ENCODE measurements at places on chromosomes 16 and 17.
A peak's percentile ranks its signal among the peaks of the same experiment; 100 is the strongest.

GRCh38 chr16:19114359-19115147 is 789 bp downstream of the ITPRIPL2 start:
- DNase-seq: no peak

- DNase-seq: no peak
Measured at GRCh38 chr17:75872434-75873351, 5.7 kb downstream of the TRIM47 start.

DNA sequence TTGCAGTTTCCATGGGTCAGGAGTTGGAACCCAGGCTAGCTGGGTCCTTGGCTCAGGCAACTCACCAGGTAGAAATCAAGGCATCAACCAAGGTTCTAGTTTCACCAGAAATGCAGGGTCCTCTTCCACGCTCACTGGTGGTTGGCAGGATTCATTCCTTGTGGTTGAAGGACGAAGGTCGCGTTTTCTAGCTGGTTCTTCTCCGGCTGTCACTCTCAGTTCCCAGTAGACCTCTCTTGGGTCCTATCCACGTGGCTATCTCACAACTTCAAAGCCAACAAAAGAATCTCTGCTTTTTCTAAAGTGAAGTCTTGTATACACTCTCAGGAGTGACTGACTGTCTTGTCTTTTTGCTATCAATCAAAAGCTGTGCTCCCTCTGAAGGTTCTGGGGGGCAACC is 146.3 kb upstream of the NOL11 start:
- DNase-seq: no peak

DNA sequence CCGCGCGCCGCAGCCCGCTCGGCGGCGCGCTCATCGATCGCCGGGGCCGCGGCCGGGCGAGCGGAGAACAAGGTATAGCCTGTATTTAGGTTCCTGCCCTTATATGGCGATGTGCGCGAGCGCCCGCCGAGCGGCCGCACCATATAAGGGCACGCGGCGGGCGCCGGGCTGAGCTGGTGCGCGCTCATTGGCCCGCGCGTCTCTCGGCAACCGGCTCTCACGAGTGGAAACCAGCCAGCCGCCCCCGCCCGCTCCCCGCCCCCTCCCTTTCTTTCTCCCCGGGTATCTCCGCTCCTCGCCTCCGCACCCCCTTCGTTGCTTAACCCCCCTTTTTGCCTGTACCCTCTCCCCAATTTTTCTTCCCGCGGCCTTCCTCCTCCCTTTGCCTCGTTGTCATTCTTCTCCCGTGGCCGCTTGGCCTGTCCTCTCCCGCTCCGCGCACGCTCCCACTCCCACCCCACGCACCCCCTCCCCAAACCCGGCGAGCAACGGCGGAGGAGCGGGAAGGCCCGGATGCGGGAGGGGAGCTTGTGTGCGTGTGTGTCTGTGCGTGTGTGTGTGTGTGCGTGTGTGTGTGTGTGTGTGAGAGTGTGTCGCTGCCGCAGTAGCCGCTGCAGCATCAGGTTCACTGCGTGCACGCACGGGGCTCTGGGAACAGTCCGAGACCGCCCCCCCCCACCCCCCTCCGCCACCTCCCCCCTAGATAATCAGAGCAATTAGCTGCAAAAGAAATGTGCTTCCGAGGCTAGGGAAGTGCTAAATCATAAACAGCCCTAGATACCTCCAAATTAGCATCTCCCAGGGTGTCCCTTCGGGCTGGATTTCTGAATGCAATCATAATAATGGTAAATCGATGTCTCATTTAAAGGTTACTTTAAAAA is 13.5 kb upstream of the CBX8 start:
- DNase-seq: peak; percentile 85

- no peak for DNase-seq
Measured at GRCh38 chr17:63113167-63113566, 147.1 kb downstream of the TANC2 start.

GRCh38 chr17:41689497-41690299 is 1.0 kb downstream of the EIF1 start:
- DNase-seq: peak; percentile 50

DNA sequence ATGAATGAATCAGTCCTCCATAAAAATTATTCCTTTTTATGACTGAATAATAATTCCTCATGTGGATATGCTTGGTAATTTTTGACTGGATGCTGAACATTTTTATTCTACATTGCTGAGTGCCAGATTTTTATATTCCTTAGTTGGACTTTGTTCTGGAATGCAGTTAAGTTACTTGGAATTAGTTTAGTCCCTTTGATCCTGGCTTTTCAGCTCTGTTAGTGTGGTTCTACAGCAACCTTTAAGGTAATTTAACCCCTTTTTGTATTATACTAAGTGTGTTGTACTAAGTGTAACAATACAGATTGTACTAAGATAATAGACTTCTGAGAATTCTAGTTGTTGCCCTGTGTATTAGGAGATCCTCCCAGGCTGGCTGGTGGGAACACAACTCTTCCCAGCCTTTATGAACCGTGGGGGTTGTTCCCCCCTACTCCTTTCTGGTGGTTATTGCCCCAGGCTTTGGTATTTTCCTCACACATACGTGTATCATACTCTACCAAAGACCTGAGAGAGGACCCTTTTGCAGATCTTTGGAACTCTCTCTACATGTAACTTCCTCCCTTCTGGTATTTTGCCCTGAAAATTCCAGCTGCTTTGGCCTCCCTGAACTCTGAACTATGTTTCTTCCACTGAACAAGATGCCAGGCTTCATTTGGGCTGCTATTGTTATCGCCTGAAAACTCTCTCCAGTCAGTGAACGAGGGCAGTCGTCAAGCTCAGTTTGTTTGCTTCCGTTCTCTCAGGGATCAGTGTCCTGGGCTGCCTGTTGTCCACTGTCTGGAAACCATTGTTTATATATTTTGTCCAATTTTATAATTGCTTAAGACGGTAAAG is 30.5 kb downstream of the TANGO6 start:
- no peak for DNase-seq

GRCh38 chr17:81733507-81734404 is 21.7 kb downstream of the SLC25A10 start:
- DNase-seq: peak; percentile 38

- no peak for DNase-seq
Measured at GRCh38 chr16:26701243-26701886, 365.4 kb upstream of the C16orf82 start.

DNA sequence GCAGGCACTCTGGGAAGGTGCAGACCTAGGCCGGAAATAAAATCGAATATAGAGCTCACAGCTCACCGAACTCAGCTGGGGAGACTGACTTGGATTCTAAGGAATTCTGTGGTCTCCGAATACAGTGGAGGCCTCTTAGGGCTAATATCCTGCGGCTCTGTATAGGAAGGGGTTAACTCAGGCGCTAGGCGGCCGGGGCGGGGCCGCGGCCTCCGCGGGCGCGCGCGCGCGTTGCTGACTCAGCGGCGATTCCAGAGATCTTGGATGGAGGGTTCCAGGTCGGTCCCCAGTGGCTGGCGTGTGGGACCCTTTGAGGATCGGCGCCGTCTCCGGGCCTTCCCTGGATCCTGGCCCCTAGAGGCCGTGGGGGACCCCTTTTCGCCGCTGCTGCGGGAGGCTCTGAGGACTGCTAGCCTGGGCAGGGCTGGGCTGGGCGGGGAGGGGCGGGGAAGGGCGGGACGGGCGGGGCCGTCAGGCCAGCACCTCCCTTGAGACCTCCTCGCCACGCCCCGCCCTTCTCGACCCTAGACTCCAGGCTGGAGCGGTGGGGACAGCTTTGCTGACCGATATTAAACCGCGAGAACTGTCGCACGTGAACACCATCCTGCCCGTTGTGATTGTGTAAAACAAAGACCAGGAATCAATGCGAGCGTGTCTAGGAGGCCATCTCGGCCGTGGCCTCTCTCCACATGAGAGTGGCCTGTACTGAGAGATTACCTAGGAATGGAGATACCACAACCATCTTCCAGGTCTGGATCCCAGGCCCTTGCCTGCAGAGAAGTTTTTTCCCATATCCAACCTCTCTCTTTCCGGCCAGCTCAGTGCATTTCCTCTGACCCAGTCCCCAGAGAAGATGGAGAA is 1.4 kb upstream of the PLEKHH3 start:
- peak; percentile 84 for DNase-seq

GRCh38 chr17:77736199-77736585 is 222.3 kb upstream of the TNRC6C start:
- DNase-seq: no peak

- DNase-seq: no peak
Measured at GRCh38 chr17:2814481-2815341, 18.5 kb downstream of the RAP1GAP2 start.

DNA sequence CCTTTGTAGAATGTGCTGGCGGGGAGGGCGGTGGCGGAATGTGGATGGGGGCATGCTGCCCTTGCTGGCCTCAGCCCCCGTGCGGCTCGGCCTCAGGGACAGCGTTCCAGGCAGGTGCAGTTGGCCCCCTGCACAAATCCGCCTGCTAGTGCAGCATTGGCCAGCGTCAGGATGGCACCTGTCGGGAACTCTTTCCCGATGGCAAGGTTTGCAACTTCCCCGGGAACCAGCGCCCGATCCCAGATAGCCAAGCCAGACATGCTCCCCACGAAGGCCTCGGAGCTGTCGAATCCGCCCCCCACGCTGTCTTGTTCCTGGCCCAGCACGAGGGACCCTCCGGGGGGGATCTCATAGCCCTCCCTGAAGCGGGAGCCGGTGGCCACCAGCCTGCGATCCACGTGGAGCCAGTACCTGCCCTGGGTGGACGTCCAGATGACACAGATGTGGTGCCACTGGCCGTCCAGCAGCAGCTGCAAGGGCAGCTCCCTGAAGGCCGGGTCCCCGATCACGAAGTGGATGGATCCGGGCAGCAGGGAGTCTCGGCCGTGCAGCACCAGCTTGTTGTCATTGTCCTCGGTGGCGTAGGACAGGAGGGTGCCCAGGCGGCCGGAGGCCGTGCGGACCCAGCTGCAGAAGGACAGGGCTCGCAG is 2.8 kb downstream of the PTX4 start:
- DNase-seq: no peak

GRCh38 chr16:84314814-84315213 is 20.1 kb downstream of the WFDC1 start:
- DNase-seq: no peak

DNA sequence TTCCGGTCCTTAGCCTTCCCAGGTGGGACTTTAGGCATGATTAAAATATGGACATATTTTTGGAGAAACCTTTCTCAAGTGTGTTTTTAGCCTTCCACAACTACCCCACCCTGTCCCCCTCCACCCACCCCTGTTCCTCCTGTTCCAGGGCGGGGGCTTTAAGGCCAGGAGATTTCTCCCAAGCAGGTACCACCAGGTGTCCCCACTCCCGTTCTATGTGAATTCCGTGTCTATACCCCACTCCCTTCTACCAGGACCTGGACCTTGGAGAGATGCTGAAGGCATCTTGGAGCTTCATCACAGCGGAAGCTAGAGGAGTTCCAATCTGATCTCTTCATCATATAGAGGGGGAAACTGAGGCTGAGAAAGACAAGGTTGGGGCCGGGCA is 9.7 kb downstream of the CA4 start:
- DNase-seq: no peak

DNA sequence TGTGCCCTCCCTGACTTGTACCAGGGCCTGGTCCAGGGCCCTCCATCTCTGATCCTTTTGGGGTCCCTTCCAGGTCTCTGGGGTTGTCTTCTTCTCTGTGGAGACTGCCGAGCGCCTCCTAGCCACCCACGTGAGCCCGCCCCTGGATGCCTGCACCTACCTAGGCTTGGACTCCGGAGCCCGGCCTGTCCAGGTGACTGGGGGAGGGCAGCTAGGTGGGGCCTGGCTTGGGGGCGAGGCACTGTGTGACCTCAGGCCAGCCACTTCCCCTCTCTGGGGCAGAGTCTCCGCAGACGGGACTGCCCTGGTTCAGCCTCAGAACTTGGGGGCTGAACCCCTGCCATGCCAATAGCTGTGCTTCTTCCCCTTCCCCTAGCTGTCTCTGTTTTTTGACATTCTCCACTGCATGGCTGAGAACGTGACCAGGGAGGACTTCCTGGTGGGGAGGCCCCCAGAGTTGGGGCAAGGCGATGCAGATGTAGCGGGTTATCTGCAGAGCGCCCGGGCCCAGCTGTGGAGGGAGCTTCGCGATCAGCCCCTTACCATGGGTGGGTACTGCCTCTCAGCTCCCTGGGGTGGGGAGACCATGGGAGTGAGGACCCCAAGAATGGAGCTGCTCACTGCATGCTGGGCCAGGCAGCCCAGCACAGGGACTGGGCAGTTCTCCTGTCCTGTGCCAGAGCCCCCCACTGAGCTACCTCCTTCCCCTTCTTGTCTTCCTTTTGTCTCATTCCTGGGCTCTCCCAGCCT is 14.6 kb downstream of the FCSK start:
- DNase-seq: no peak

- no peak for DNase-seq
Measured at GRCh38 chr17:51034800-51035199, 85.9 kb downstream of the SPAG9 start.

DNA sequence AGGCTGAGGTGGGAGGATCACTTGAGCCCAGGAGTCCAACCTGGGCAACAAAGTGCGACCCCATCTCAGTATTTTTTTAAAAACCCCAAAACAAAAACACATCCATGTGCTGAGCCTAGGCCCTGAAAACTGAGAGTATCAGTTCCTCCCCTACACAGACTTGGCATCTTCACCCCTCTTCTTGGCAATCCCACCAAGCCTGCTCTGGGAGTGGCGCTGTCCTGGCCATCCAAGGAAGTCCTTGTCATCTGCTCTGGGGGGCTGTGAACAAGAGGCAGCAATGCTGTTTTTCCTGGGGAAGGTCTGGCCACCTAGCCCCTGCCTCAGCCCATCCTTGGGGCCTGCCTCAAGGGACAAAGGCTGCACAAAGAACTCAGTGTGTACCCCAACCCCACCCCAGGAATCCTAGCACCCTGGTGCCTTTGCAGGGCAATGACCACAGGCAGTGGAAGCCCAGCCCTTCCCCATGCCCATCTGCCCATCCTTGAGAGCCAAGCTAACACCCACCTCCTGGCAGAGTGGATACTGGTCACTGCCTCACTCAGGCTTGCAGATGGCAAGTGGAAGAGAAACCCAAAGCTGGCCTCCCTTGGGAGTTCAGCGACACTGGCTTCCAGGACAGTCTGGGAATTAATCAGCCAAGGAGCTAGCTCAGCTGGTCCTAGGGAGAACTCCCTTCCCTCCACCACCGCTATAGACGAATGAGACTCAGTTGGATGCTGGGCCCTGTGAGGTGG is 14.8 kb upstream of the GFOD2 start:
- no peak for DNase-seq

- no peak for DNase-seq
Measured at GRCh38 chr16:85025781-85026653, 1.6 kb upstream of the KIAA0513 start.

GRCh38 chr17:80034791-80035686 is 633 bp downstream of the TBC1D16 start:
- no peak for DNase-seq

GRCh38 chr16:24909856-24910255 is 64.1 kb downstream of the SLC5A11 start:
- DNase-seq: no peak

- no peak for DNase-seq
Measured at GRCh38 chr16:65548470-65548869, 426.6 kb upstream of the CDH11 start.

DNA sequence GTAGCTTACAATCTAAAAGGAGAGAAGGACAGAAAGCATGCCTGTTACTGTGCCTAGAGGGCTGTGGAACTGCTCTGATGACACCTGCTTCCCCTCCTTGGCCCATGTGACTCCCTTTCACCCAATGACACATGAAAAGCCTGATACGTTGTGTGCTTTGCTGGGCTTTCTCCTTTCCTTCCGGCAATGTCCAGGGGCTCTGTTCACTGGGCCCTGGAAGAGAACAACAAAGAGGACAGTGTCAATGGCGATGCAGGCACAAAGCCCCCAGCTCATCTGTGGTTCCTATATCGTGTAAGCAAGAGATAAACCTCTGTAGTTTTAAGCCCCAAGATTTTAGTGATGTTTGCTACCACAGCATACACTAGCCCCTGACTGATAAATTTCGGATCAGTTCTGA is 306.1 kb downstream of the ABCC12 start:
- no peak for DNase-seq
